ENCODE measurements at places on chromosomes 6 and 20.

GRCh38 chr20:22520381-22520780 lies 64.0 kb downstream of the FOXA2 start:
- no peak for DNase-seq

GRCh38 chr6:147173140-147173539 lies 31.1 kb upstream of the STXBP5 start:
- DNase-seq: no peak

DNA sequence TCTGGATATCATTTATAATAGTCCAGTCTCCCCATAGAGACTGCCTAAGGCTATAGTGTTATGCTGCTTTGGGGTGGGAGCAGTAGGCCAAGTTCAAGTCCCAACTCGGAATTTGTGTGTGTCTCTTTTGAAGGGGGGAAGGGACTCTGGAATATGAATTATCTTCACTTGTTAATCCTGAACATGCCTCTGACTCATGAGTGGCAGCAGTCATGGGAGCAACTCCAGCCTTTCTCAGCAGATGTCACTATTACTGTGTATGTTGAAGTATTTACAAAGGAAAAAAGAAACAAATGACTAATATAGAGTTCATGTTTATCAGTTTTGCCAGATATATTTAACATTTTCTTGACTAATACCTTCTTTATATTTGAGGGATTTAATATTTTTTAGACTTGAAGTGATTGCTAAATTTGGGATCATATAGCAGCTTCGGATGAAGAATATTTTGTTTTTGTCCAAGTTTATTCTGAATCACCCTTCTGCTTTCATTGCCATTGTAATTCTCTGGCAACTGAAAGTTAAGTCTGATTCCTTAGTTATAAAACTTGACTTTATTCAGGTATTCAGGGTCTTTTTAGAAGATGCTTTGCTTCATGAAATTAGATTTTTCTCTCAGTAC lies 23.4 kb downstream of the FAM217A start:
- no peak for DNase-seq

DNA sequence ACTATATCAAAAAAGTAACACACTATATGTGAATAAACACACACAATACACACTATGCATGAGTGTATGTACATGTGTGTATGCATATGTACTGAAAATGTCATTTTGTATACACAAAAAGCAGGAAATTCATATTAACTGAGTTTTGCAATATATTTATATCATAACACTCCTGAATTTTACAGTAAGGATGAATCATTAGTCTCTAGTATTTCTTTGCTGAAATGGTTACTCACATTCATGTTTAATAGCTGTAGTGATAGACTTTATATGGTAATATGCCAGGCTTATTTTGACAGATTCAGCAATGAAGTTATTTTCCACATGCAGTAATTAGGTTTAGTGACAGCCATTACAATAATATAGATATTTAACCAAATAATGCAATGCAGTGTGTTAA lies 1216.2 kb upstream of the CITED2 start:
- no peak for DNase-seq

DNA sequence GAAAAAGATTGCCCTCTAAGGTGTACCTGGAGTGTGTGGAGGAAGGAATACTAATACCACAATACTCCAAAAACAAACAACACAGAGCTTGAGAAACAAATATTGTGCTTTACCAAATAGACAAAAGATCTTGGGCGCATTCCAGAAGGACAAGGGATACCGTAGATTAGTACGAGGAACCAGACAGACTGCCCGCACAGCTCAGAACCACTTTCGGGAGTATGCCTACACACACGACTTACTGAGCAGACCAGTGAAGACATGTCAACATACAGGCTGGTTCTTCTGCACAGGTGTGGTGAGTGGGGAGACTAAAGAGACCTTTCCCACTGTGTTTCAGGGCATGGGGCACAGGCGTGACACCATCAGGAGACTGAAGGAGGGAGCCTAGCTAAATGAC lies 15.8 kb upstream of the FOXQ1 start:
- no peak for DNase-seq

DNA sequence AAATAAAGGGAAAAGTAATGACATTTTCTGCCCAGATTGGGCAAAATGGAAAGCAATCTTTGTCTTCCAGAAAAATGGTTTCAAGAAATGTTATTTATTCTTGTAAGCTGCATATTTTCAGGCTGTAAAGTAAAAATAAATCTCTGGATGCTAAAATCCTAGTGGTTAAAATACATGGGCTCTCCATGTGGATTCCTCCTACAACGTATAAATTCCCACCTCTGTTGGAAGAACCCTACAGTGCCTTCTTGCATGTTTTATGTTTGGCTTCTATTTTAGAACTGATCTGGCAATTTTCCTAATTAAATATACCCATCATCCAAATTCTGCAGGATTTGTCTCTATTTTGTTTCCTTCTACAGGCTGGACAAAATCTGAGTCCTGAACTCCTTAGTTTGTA lies 528.9 kb downstream of the COL12A1 start:
- DNase-seq: no peak

- DNase-seq: no peak
These were observed 687.3 kb downstream of the QKI start for GRCh38 chr6:164101859-164102258.

DNA sequence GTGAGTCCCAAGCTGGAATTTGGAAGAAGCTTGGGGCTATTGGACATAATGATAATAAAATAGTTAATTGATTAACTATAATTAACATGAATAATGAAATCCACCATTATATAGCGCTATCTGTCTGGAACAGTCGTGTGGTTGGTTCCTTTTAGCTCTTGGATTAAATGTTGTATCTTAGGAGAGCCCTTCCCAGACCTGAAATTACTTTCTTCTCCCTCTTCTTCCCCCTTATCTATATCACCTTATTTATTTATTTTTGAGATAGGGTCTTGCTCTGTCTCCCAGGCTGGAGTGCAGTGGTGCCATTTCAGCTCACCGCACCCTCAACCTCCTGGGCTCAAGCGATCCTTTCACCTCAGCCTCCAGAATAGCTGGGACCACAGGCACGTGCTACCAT lies 64.6 kb downstream of the NCOA3 start:
- no peak for DNase-seq

DNA sequence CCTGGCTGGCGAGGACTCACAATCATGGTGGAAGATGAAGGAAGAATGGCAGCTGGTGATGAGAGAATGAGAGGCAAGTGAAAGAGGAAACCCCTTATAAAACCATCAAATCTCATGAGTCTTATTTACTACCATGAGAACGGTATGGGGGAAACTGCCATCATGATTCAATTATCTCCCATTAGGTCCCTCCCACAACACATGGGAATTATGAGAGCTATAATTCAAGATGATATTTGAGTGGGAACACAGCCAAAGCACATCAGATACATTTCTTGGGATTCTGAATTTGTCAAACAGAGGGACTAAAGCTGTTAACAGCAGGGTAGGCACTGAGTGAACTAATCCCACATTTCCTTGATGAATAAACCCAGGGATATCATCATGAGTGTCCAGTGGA lies 116.2 kb upstream of the PLCB4 start:
- DNase-seq: no peak

DNA sequence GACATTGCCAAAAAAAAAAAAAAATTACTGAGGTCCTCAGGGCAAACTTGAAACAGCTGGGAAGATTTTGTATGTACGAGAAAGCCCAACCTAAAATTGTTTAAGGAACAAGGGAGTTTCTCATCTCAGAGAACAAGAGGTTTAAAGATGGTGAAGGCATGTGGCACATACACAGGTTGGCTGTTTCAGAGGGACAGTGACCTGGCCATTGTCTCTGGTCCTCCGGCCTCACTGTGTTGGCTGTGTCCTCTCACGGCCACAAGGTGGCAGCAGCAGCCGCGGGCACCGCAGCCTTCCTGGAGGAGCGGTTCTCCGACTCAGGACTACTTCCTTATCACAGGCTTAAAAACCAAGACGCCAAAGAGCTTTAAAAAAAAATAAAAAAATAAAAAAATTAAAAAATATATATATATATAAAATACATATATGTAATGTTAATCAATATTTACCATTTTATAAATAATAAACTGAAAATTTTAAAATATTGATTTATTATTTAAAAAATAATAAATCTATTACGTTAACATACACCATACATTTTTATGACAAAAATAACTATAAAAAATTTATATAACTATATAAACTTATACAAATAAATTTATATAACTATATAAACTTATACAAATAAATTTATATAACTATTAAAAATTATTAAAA lies 52.8 kb downstream of the GTF2H5 start:
- peak; percentile 84 for DNase-seq

GRCh38 chr6:21942897-21943296 lies 349.3 kb downstream of the SOX4 start:
- DNase-seq: no peak

DNA sequence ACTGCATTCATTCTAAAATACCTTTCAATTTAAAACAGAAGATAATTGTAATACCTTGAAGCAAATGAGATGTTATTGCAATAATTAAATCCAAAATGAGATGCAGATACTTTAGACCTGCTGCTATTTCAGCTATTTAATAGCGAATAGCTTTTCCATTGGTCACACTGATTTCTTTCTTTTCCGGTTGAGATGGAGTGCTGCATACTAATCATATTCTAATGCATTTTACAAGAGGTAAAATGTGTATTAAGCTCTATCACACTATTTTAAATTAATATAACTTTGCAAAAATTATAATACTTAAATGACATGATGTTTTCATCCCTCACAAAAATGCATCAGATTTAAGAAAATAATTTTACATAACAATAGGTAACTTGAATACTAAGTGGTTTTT lies 74.0 kb downstream of the ADGRB3 start:
- no peak for DNase-seq

GRCh38 chr20:64079273-64080012 lies at the start of gene RGS19:
Gene RGS19 (minus strand): TSS chr20:64079518. CDS start chr20:64076886, 2,632 bp downstream.
- DNase-seq: peak; percentile 75

- DNase-seq: no peak
These were observed at the start of gene BNIP5 for GRCh38 chr6:36336779-36337241. Gene BNIP5 (minus strand): TSS chr6:36336888. CDS start chr6:36330690, 6,198 bp downstream.

DNA sequence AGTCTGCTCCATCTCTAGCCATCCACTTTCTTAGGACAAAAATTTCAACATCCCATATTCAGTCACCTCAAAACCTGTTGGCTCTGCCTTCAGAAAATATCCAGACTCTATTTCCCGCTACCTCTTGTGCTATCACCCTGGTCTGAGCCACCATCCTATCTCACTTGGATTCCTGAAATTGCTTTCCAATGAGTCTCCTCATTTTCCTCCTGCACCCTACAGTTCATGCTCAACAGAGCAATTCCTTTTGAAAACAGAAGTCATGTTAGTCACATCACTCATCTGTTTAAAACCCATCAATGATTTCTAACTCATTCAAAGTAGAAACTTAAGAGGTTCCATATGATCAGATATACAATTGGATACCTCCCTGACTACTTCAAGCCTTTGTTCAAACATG lies 229.9 kb downstream of the ADGRG6 start:
- no peak for DNase-seq

GRCh38 chr6:166446567-166447065 lies 63.9 kb upstream of the MPC1 start:
- no peak for DNase-seq

DNA sequence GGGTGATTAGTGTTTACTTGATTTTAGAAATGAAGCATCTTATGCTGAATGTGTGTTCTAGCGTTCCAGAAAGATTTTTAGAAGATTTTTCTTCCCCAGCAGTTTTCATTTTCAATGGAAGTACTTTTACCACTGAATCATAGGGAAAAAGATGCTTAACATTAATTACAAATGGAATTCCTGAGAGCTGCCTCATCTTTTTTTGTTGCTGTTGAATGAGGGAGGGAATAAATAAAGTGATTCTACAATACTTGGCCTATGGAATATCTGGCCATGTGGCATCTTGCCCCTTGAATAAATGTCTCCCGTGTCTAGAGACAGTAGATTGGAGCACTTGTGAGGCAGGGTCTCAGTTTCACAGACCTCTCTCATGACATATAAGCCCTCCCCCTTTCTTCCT lies 44.1 kb upstream of the SLC22A1 start:
- no peak for DNase-seq

DNA sequence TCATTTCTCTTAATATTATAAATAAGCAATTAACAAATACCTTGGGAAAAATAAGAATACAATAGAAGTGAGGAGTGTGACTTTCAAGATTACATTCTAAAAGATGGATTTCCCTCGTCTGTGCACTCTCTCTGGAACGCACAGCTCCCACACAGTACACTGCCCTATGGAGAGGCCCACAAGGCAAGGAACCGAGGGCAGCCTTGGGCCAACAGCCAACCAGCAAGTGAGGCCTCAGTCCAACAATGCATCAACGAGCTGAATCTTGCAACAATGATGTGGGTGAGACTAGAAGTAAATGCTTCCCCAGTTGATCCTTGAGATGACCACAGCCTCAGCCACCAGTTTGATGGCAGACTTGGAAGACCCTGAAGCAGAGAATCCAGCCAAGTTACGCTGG lies 34.5 kb upstream of the AVP start:
- DNase-seq: no peak

- no peak for DNase-seq
These were observed 28.0 kb downstream of the ID4 start for GRCh38 chr6:19865178-19865577.

- DNase-seq: no peak
These were observed 24.9 kb upstream of the PMEPA1 start for GRCh38 chr20:57734754-57735153.

- no peak for DNase-seq
These were observed 148.8 kb upstream of the RPS6KA2 start for GRCh38 chr6:166775923-166776220.

GRCh38 chr20:57749131-57749690 lies 39.4 kb upstream of the PMEPA1 start:
- no peak for DNase-seq

DNA sequence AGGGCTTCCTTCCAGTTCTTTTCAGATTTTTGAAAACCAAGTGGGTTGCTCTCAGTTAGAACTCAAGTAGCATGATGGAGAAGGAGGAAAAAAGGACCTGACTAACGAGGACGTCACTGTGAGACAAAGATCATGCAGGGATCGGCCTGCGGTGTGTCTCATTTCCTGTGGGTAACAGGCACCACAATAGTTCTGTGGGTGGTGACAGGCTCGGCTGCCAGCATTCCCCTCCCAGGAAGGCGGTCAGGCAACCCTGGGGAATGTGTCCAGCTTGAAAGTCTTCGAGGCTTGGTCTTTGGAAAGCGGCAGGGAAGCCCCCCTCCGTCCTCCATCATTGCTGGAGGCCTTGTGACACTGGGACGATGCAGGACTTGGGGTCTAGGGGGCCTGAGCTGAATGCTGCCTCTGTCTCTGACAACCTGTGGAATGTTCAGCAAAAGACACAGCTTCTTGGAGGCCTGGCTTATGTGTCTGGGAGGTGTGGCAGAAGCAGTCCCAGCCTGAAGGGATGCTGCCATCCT lies 121.0 kb downstream of the BCAS1 start:
- peak; percentile 82 for DNase-seq

- no peak for DNase-seq
These were observed 256.0 kb upstream of the TFAP2D start for GRCh38 chr6:50457351-50457750.

DNA sequence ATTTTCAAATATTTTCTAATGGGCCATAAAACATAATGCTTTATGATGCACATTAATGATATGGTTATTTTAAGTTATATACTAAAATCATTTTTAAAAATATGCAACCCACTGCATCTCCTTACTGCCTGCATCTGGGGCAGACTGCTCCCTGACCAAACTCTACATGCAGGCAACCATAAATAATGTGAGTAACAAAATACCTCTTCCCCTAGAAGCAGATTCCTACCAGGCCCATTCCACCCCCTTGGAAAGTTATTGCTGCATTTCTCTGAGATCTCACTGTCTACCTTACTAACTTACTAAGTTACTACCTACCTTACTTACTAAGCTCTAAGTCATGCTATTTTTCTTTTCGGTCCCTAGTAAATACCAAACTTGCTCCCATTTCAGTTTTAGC lies 71.8 kb downstream of the ATG5 start:
- DNase-seq: no peak

- DNase-seq: no peak
These were observed 347.3 kb downstream of the NRN1 start for GRCh38 chr6:5659467-5659866.
